LHCN-M2 (cell line): ENCODE measurements at places on chromosomes 1 and 21. TPM values are rescaled to one million over a fixed set of nuclear protein-coding genes. Genes with fewer than 3 reads are reported as not detected.

- DNase-seq = no peak
Measured at GRCh38 chr1:226436855-226437491, 29.1 kb upstream of the PARP1 start.

- DNase-seq = peak; percentile 67
Measured at GRCh38 chr1:202505356-202505755, 156.9 kb downstream of the PPP1R12B start.

GRCh38 chr1:39846796-39847195 is 36.5 kb downstream of the TRIT1 start:
- no peak for DNase-seq

- DNase-seq = peak; percentile 34
Measured at GRCh38 chr1:109383854-109384253, 13.9 kb downstream of the SORT1 start.

ZNF683 gene
- total RNA-seq = not detected in 2 replicates

GRCh38 chr1:232249861-232250777 is 379.8 kb downstream of the SIPA1L2 start:
- DNase-seq = no peak

DNA sequence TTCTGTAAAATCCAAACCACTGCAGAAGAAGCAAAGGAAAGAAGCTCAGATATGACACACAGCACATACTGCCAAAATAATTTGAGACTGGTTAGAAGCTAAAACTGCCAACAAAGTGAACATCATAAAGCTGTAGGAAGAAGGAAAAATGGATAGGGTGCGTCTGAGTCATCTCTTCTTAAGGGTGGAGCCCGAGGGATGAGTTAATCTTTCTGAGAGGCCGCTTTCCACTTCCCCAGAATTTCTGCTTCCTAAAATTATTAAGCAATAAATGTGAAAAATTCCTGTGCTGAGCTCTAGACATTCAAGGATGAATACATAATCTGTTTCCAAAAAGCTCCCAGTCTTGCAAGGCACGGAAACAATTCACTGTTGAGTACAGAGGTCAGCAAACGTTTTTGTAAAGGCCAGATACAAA is 20.1 kb downstream of the PPT1 start:
- DNase-seq = peak; percentile 76
